ENCODE measurements at places on chromosomes 16 and 17. TPM values are rescaled to one million over a fixed set of nuclear protein-coding genes. Genes with fewer than 3 reads are reported as not detected.
A peak's percentile ranks its signal among the peaks of the same experiment; 100 is the strongest.

Gene PEX12
- 7.2 TPM for total RNA-seq

Gene CHRNB1
- 26.8 TPM for total RNA-seq

- DNase-seq: peak; percentile 29
Measured at GRCh38 chr17:49715717-49716279, 8.0 kb upstream of the SLC35B1 start.

DNA sequence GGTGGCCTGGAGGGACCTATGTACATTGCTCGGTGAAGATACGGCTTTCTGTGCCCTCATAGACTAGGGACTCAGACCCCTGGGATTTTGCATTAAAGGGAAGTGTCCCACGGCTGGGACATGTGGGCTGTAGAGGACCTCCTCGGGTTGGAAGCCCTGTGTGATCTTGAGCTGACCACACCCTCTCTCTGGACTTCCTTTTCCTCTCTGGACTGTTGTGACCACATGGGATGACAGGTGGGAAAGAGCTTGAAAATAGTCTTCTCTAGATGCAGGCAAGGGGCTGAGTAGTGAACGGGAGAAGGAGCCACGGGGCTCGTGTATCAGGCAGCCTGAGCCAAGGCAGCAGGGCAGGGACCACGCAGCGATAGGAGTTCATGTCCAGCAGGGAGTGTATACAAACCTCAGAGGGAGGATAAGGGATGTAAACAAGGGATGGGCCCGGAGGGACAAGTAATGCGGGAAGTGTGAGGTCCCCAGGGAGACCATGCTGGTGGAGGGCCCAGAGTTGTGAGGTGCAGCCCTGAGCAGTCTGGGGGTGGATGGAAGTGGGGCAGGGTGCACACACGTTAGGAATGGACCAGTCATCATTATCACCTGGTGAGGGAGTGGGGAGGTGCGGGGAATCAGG lies 4.5 kb upstream of the SLC4A1 start:
- no peak for DNase-seq

- DNase-seq: no peak
Measured at GRCh38 chr17:8753136-8753975, 5.0 kb downstream of the SPDYE4 start.

DNA sequence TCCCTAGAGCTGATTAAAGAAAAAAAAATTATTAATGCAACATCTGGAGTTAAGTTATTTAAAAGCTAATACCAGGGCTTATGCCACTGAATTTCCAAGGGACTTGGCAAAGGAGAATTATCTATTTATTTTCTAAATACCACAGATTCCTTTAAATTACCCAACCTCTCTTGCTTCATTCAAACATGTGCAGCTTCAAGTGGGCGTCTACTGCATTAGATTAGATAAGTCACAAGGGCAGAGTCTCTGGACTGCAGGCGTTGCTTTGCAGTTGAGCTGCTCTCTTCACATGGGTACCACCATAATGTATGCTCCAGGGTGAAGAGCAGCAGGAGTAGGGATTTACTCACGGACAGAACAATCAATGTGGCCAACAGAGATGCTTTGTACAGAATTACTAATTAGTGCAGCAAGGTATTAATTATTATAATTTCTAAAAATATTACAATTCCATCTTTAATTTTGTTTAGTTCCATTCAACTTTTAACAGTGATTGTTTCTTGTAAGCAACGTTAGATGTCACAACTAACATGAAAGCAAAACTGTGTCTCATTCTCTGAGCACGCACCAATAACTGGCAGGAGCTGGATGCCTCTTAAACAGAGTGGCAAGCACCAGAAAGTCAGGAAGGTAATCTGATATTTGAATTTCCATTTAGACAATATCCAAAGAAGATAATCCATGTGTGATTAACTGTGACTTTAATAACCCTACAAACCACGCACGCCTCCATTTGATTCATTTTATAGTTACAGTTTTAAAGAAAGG lies 214.2 kb downstream of the STX8 start:
- DNase-seq: no peak

DNA sequence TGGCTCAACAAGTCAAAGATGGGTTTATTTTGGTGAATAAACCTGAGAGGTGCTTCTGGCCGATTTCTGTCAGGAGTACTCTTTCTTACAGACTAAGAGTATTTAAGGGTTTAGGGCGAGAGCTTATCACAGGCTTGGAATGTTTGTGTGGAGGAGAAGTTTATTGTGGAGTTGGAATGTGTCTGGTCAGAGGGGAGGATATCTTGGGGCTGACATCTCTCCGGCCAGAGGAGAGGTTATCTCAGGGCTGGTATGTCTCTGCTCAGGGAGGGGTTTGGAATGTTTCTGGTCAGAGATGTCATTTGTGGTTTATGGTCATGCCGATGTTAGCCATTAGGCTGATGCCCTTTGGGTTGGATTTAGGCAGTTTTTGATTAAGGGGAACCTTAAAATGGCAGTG lies 236.4 kb upstream of the EEF2KMT start:
- no peak for DNase-seq

GRCh38 chr16:78664811-78665772 lies 565.6 kb downstream of the WWOX start:
- DNase-seq: no peak

- DNase-seq: no peak
Measured at GRCh38 chr16:87705771-87706277, 60.0 kb downstream of the KLHDC4 start.

GRCh38 chr17:41917679-41918313 lies 955 bp downstream of the ACLY start:
- peak; percentile 63 for DNase-seq

DNA sequence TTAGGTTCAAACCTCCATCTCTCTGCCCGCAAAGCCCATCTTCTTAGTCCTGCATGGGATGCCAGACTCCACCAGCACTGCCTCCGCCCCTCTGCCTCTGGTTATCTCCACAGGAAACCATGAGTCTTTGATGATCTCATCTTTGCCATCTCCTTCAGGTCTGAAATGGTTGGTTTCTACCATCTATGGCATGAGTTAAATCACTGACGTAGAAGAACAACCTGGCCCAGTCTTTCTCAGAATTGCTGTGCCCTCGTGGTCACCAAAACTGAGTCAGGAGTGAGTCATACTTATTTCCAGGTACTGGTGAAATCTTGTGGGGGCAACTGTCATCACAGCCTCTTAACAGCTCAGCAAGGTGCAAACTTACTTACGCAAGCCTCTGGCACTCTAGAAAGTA lies 468.7 kb upstream of the C16orf82 start:
- peak; percentile 79 for DNase-seq

DNA sequence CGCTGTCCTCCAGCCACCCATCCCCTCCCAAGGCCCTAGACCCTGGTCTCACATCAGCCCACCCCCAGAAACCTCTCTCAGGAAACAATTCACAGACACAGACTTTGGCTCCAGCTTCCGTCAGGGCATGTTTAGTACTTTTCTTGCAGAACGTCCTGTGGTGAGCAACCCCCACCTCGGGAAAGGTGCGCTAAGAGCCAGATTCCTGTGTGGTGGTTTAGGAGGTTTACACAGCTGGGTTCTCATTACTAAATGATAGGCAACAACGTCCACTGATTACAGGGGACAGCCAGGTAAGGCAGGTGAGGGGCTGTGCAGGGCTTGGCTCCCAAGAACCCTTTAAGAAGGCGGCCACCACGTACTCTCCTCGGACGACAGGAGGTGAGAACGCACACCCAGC lies 29.3 kb downstream of the KIFC3 start:
- DNase-seq: no peak

DNA sequence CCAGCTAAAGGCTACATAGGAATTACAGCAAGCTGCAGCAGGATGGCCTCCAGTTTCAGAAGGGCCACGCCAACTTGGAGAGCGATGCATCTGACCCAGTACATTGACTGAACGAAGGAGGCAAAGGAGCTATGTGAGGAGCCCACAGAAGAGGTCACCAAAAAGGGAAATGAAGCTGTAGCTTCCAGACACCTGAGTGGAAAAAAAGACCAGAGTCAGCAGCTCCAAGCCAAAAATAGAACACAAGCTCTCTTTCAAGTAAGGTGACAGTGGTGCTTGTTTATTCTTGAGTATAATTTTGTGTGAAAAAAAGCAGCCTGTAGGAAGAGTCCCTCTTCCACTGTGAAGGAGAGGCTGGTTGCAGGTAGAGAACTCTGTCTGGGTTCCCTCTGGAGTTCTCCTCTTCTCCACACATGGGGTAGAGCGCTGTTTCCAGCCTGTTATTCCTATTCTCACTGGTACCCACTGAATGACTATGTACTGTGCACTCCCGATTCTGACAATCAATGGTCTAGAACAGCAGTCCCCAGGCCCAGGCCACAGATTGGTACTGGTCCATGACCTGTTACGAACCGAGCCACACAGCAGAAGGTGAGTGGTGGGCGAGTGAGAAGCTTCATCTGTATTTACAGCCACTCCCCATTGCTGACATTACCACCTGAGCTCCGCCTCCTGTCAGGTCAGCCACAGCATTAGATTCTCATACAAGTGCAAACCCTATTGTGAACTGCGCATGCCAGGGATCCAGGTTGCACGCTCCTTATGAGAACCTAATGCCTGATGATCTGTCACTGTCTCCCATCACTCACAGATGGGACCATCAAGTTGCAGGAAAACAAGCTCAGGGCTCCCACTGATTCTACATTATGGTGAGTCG lies 15.1 kb downstream of the CCL4 start:
- DNase-seq: no peak

DNA sequence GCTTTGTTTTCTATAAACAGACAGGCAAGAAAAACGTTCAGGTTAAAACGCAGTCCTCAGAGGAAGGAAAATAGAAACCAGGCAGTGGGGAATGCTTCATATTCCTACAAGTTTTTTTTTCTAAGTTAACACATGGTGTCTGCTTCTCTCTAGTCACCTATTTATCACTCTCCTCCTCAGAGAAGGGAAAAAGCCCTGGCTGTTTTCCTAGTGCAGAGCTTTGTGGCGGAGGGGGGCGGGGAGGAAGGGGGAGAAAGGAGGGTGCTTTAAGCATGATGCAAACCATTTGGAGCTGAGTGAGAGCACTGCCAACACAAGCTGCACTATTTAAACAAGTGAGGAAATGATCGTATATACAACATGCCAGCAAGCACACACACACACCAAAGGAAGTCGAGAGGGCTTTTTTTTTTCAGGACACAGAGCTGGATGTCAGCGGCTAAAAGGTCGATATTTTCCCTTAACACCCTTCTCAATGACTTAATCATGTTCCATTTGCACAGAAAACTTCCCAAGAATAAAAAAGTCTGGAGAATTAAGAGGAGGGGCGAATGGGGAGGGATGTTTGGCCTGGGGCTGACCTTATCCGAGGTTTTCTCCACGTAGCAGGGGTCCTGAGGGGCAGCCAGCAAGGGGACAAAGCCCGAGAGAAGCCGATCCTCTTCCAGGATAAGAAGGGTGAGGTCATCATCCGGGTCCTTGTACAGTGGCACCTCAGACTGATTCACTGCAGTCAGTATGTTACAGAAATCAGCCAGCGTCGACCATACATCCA lies 117.4 kb downstream of the HIC1 start:
- no peak for DNase-seq

DNA sequence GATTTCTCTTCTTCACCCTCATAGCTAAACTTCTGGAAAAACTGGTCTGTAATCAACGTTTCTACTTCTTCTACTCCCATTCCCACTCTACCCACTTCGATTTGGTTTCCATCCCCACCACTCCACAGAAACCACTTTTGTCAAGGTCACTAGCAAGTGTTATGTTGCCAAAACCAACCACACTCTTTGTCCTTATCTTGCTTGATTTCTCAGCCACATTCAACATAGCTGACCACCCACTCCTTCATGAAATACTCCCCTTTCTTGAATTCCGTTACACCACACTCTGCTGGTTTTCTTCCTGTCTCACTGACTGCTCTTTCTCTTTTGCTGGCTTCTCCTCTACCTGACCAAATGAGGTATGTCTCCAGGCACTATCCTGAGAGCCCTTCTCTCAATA lies 11.9 kb downstream of the IKZF3 start:
- no peak for DNase-seq

DNA sequence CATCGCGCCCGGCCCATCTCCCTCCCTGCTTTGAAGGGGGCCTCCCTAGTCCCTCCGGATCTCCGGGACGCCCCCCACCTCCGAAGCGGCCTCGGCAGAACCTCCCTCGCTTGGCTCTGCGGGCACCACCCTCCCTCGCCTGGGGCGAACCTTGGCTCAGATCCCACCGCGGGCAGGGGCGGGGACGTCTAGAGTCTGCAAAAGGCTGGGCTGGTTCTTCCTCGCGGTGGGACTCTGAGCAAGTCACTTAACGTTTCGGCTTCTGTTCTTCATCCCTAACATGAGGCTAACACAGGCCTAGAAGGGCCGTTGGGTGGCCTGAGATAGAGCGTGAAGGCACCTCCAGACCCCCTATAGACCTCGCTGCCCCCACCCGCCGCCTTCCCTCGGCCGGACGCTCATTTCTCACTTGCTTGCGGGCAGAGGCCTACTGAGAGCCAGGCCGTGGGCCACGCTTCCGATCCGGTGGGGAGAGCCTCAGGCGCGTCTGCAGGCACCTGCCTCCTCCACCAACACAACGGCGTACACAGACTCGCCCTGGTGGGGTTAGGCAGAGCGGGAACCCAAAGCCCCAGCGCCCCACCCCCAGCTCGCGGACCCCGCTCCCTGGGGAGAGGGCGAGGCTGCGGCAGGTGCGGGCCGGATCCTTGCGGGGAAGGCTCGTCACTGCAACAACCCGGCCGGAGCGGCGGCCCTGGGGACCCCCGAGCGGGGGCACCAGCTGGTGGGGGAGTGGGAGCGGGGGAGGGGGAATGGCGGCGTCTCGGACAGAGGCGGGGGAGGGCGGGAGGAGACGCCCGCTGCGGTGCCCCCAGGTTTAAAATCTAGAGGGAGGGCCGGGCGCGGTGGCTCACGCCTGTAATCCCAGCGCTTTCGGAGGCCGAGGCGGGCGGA lies 5.4 kb downstream of the MYO1C start:
- peak; percentile 76 for DNase-seq

- DNase-seq: no peak
Measured at GRCh38 chr16:82182266-82183003, 12.4 kb upstream of the MPHOSPH6 start.

DNA sequence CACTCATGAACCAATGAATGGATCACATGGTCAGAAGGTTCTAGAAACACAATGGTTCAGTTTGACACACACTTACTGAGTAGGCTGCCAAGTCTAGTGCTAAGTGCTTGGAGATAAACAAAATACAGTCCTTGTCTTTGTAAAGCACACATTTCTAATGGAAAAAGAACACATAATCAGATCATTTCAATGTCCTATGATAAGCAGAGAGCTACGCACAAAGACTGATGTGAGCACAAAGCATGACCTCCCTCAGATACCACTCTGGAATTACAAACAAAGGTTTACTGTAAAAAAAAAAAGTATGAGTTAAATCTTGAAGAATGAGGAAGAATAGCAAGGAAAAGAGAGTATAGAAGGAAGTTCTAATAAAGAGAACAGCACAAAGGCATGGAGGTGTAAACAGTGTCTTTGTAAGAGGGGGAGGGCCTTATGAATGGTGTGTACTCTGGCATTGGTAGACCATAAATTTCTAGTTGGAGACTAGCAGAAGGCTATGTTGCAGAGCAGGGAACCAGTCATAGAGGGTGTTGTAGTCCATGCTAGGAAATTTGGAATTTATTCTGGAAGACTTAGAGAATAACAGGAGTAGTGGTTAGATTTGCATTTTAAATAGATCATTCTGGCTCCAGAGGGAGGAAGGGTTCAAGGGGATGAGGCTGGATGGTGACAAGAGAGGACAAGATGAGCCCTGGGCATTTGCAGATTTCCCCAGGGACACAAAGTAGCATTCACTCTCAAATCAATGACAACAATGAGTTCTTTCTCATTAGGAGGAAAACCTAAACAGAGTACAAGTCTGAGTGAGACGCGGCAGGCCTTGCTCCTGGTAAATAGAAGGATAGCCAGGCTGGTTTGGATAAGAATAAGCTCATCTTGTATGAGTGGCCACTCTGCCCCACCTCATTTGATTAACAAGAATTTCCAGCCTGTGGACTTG lies 468.0 kb downstream of the TOX3 start:
- DNase-seq: no peak
